ENCODE measurements at places on chromosomes 1 and 21.
A peak's percentile ranks its signal among the peaks of the same experiment; 100 is the strongest.

DNA sequence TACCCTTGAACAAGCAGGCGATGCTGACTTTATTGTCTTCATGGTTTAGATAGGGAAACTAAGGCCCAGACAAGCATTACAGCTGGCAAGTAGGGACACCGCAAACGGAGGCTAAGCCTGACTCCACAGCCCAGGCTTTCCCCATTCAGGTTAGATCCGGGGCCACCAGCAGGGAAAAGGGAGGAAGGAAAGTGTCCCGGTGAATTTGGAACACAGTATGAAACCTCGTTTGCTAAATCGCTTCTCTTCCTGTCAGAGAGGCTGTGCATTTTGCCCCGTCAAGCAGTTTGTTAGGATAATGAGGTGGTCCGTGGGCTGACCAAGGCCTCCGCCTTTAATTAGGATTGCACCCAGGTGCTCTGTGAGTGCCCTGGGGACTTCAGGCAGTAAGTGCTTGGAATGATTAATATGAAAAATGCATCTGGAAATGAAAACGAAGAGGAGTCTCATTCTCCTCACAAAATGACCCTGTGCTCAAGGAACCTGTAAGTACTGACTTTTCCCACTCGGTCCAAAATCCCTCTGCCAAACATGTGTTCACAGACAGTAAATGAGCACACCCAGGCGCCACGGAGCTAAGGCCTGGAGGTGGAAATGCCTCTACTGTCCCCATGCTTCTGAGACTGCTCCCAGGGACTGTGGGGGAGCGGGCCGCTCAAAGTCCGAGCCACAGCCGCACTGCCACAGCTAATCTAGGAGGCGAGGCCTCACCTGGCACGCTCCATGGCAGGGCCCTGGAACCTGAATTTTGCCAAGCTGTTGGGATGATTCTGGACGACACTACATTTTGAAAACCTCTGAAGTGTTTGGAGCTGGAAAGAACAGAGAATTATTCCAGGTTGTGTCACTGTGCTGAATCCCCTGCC lies 234.1 kb downstream of the SDCCAG8 start:
- peak; percentile 82 for DNase-seq

DNA sequence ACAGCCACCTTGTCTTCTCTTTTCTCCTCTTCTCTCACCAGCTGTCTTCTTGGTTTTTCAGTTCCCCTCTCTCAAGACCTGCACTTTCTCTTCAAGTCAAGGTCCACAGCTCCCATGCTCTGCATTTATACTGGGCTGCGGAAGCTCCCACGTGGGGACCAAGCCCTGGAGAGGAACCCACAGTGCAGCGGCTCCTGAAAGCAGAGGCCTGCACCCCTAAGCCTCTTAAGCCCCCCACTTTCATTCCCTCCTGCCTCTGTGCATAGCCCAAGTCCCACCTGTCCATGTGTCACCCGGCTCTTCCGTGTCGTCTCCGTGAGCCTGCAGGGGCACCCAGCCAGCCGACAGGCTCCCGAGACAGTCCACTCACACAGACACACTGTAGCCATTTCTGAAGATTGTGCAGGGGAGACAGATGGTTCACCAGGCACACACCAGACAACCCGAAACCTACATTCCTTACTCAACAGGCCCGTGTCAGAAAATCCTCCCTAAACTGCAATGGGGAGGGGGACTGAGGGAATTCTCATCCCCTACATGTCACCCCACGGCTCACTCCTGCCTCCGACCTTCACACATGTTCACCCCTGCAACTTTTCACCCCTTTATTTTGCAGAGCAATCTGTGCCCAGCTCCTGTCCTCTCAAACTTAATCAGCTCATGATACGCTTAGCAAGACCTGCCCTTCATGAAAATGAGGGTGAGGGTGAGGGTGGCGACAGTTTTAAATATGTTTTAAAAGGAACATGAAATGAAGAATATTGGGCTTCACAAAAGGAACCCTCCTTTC lies 6.3 kb downstream of the MX2 start:
- no peak for DNase-seq

- DNase-seq, result no peak
Observed at GRCh38 chr1:207750631-207751305, 1.1 kb upstream of the CD46 start.

DNA sequence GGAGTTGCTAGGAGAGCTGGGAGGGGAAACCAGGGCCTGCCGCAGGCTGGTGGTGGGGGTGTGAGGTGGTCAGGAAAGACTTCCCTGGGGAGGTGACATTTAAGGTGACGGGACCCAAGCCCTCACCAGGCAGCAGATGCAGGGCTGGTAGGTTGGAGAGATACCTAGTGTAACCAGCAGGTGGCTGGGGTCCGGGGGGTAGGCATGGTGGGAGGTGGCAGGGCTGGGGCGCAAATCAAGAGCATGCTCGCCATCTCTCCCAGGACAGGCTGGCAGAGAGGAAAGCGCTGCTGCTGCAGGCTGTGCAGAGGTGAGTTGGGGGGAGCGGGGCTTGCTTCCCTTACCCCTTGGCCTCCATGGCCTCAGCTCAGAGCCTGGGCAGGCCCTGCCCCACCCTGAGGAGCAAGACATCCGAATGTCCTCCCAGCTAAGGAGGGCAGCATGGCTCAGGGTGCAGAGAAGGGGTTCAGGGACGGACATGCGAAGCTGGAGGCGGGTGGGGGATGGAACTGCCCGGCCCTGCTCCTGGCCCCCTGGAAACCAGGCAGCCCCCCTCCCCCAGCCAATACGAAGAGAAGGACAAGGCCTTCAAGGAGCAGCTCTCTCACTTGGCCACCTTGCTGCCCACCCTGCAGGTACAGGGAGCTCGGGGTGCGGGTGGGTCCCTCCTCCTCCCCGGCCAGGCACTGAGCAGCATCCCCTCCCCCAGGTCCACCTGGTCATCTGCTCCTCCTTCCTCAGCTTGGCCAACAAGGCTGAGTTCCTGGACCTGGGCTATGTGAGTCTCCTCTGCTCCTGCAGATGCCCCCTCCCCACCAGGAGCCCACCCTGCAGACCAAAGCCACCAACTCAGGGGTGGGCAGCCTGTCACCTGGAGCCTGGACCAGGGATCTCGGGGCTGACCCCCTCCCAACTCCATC lies 4.0 kb downstream of the RNF207 start:
- no peak for DNase-seq

- DNase-seq, result peak; percentile 26
Observed at GRCh38 chr1:181151378-181152326, 63.2 kb downstream of the IER5 start.
